NCI-H1694 (cell line): ENCODE measurements at places on chromosomes 12 and 14.

DNA sequence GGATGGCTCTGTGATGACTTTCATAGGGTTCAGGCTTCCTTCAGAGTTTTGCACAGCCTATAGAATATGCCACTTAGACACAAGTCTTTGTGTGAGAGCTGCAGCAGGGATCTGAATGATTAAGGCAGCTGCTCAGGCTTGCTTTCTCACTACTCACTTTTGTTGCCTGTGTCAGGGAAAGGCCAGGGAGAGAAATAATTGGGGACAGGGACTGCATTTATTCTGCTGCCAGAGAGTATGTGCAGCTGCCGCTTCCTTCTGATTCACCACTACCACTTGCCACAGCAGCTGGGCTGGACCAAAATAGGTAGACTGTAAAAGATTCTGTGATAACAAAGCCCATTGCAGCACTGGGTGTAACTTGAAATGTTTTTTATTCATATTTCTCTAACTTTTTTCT is 49.7 kb downstream of the TRMT5 start:
- DNase-seq = peak; percentile 58

DNA sequence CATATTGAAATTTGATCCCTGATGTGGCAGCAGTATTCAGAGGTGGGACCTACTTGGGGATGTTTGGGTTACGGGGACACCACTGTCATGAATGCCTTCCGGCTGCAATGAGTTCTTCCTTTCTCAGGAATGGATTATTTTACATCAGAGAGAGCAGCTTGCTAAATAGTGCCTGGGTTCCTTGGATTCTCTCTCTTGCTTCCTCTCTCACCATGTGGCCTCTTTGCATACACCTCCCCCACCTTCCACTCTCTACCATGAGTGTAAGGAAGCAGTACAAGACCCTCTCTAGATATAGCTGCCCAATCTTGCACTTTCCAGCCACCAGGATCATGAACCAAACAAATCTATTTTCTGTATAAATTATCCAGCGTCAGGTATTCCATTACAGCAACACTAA is 15.4 kb upstream of the SCAF11 start:
- DNase-seq = no peak

DNA sequence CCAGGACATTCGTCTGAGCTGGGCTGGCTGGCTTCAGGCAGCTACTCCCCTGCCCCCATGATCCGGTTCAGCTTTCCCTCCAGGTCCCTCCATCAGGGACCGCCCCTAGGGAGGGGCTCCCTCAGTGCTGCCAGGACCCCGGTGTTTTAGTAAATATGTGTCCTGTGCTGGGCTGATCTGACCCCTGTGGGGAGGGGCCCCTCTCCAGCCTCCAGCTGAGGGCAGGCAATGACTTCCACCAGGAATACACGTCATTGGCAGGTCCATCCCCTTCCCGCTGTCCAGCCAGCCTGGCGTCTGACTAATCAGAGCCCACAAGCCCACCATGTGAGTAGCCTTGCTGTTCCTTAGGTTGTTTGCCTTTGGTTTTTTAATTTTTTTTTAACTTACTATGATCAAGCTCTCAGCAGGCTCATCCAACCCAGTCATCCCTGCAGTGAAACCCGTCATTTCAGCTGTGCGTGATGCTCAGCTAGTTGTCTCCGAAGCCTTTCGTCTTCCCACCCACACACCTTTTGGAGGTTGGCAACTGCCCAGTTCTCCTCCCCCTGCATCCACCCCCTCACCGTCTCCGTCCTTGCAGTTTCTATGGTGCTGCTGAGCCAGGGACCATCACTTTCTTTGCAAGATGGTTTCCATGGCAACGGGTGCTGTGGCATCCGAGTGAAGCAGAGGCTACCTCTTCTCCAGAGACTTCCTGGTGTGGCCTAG is 16.0 kb upstream of the SERPINA4 start:
- DNase-seq = no peak

DNA sequence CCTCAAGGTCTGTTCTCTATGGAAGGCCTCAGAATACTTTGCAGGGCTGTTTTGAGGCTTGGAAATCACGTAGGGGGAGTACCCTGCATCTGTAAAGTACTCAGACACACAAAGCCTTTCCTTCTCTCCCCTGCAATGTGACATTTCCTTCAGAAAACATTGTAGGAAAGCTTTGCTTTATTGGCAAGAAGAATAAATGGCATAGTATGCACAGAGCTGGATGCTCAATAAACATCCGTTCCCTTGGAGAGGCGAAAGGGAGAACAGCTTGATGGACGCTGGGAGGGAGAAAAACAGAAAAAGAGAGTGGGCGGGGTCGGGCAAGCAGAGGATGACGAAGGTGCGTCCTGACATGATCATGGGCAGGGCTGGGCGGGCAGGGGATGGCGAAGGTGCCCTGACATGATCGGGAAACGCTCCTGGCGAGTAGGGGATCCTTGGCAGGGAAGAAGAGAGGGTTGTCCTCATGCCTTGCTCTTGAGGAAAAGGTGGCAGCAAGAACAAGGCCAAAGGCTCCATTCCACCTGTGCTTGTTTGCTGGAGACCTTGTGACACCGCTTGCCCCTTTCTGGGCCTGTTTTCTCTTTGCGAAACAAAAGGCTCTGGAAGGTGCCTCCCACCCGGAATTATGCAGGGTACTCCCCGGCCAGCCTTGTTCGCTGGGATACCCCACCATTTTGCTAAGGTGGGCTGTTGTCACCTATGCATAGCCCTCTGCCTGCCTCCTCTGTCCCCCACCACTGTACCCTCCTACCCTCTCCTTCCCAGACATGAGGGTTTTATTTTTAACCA is 21.1 kb downstream of the IRF2BPL start:
- no peak for DNase-seq

- DNase-seq = no peak
These were observed 69.3 kb upstream of the ADAMTS20 start for GRCh38 chr12:43621262-43621661.

GRCh38 chr14:64620910-64621309 is 71.1 kb downstream of the PPP1R36 start:
- no peak for DNase-seq
